CD4-positive, alpha-beta T cell treated with Interferon gamma for 1 hour (primary cell): ENCODE measurements at places on chromosomes 5 and 9.

DNA sequence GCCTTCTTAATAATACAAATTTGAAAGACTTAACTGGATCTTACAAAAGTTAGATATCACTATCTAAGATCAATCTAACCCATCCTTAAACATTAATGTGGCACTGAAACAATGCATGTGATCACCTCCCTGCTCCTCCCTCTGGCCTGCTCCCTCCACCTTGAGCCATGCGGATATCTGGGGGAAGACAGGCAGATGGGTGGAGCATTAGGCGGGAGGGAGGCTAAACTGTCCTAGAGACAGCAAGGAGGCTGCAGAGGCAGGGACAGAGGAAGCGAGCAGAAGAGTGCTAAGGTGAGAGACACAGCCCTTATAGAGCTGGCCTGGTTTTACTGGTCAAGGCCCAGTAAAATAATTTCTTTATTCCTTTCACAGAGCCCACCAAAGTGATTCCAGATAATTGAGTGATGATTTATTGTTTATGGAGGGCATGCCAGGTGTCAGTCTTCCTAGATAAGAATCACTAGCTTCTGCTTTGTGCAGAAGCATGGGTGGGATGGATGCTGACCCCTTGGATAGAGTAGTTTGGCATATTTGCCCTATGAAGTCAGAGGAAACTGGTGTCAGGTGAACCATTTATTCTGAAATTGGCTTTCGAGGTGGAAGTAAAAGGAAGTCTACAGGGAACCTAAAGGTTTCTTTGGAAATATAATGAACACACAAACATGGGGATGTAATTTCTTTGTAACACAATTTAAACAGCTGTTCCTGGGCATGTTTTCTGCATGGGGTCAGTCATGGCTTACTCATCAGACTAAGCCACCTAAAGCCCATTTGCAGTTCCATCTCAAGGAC is 188.3 kb downstream of the GNAQ start:
- no peak for DNase-seq

GRCh38 chr9:124743686-124744348 is 27.3 kb downstream of the NR6A1 start:
- DNase-seq = no peak

DNA sequence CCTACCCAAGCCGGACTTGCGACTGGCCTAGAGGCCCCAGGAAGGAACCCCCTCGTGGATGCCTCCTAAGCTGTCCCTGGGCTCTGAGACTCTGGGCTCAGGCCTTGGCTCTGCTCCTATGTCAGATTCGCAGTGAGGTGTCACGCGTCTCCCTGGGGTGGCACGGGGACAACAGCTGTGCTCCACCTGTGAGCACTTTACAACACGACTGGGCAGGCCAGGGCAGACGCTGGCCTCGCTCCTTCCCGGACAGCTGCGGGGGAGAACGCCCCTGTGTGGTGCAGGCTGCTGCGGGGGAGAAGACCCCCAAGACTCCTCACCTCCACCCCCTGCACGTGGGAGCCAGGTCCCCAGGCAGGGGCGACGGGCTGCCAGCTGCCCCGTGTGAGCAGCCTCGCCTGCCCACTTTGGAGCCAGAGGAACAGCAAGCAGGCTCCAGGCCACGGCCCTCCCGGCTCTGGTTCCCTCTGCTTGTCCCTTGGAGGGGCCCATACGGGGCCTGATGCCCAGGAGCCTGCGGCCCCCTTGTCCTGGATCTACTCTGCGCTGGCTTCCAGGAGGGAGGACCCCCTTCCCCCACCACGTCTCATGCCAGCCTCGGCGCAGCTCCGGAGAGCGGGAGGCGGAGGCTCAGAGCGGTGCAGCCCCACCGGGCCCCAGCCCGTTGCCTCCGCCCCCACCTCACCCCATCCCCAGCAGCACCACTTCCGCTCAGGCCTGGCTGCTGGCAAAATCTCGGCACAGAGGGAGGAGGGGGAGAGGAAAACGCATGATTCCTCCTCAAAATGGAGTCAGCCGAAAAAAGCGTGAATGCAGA is 36.0 kb downstream of the SARDH start:
- DNase-seq = peak; percentile 63

GRCh38 chr5:142152384-142152732 is 43.8 kb downstream of the NDFIP1 start:
- DNase-seq = no peak

DNA sequence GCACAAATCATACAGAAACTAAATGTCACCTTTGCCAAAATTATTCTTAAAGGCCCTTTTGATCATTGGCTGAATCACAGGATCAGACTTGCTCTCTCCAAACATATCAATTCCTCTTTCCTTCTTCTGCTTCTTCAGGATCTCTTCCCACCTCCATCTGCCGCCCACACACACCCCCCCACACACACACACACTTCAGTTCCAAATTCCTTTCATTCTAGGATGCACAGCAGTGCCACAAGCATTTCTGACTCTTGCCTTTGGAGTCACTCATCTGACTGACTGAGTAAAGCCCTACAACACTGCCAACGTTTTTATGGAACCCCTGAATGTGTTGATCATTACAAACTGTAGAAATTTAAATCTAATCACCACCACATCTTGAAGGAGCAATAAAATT is 22.9 kb downstream of the DNAH5 start:
- DNase-seq = no peak

DNA sequence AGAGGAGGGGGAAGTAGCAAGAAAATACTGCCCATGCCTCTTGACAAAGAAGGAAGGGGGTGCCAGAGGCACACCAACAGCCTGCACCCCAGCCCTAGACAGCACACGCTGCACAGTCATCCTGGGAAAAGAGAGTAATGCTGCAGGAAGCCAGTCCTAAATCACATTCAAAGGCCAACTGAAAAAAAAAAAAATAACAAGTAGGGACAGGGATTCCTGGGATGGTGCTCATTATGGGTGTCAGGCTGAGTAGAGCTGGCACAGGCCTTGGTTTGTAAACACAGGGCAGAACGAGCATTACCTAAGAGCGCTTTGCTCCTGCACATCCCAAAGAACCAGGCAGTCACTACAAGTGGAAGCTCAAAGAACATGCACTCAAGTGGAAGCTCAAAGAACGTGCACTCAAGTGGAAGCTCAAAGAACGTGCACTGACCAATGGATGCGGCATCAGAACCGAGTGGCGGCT is 7.8 kb downstream of the RAPGEF1 start:
- no peak for DNase-seq

- no peak for DNase-seq
Observed at GRCh38 chr5:66742896-66743247, 146.7 kb downstream of the MAST4 start.

DNA sequence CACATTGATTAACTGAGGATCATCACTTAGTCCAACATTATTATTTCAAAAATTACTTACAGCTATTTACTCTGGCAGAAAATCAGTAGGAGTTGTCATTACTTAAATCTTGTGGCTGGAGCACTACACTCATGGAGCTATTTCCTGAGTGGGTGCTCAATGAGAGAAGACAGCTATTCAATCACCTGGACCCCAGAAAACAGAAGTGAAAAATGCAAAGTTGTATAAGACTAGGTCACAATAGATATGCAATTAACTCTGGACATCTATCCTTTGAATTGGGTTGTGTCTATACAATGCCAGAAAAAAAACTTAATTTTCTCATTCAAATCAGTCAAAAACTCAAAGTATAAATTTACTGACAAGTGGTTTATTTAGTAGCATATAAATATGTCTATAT is 340.9 kb downstream of the EFNA5 start:
- no peak for DNase-seq

DNA sequence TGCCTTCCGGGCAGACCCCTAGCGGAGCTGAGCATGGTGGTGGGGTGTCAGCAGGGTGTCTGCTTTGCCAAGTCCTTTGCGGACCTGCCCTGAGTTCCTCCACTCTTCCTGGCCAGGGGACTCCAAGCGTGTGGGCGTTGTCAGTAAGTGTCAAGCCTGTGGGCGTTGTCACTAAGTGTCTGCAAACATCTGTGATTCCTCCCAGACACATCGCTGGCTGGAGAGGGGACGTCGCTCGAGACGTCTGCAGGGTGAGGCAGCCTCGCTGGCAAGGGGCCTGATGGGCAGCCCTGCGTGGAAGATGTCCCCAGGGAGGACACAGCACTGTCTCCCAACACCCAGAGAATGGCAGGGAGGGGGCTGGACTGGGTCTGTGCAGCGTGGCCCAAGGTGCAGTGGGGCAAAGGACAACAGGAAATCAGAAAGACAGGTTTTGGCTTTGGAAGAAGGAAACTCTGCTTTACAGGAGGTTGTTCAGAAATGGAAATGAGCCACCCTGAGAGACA is 28.8 kb downstream of the ADAMTSL2 start:
- no peak for DNase-seq

- DNase-seq = no peak
Observed at GRCh38 chr5:74056789-74057164, 430.8 kb downstream of the ARHGEF28 start.

- DNase-seq = no peak
Observed at GRCh38 chr9:107079589-107079988, 203.5 kb upstream of the RAD23B start.

GRCh38 chr9:131277910-131278701 is 1.8 kb upstream of the FAM78A start:
- peak; percentile 77 for DNase-seq

- DNase-seq = no peak
Observed at GRCh38 chr5:115501464-115502210, 42.9 kb downstream of the FEM1C start.

- no peak for DNase-seq
Observed at GRCh38 chr9:112371060-112371459, 8.8 kb upstream of the HSDL2 start.

DNA sequence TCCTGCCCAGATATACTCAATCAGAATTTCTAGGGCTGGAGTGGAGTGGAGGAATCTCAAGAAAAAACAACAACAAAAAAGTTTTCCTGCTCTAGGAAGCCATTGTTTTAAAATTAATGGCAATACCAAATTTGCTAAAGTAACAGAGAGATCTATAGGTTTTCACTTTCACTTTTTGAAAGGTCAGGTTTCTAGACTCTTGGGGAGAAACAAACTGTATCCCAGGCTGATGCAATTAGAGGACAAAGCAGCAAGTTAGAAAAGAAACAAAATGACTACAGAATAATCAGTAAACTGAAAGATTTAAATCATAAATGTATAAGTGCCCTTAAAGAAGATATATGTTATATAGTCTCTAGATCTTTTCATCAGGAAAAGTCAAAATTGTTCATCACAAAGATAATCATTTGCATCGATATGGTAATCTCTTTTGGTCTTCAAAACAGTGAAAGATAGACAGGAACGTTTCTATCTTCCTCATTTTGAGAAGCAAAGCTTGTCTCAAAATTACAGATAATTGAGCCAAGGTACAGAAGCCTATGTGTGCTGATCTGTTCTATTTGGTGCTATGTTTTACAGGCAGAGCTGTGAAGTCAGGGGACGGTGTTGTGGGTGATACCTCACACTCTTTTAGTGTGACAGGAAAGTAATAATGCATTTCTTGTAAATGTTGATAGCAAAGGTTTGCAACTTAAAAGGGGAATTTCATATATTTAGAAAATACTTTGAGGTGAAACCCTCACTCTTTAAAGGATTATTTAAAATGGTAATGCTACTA is 1746.6 kb upstream of the C9orf72 start:
- no peak for DNase-seq

GRCh38 chr5:112865128-112865527 is 4.0 kb downstream of the SRP19 start:
- no peak for DNase-seq

- DNase-seq = no peak
Observed at GRCh38 chr5:27491047-27491446, 452.7 kb upstream of the CDH9 start.

DNA sequence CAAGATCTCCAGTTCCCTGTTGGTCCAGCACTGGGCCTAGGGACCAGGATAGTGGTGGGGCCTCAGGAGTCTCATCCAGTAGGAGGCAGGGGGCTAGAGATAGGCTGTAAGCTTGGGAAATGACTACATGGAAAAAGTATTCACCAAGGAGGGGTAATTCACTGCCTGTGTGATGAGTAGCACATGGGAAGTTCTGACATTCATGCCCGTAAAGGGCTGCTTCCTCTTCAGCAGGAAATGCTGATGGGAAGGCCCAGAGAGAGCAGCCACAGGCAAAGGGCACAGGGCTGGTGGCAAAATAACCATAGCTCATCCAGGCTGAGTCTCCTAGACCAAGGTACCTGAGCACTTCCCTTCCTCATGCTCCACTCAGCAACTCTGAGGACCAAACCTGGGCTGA is 23.1 kb upstream of the FRRS1L start:
- no peak for DNase-seq
